ENCODE measurements at places on chromosomes 11 and 22. TPM values are rescaled to one million over a fixed set of nuclear protein-coding genes. Genes with fewer than 3 reads are reported as not detected.

PLAAT2 gene
- polyA plus RNA-seq, result 0.73 TPM

RASSF7 gene
- polyA plus RNA-seq, result 35.0 TPM

ANO3 gene
- polyA plus RNA-seq, result 3.0 TPM

ENTHD1 gene
- not detected for polyA plus RNA-seq

PHLDA2 gene
- 0.46 TPM for polyA plus RNA-seq
